ENCODE measurements at places on chromosomes 5 and 9. TPM values are rescaled to one million over a fixed set of nuclear protein-coding genes. Genes with fewer than 3 reads are reported as not detected.
A peak's percentile ranks its signal among the peaks of the same experiment; 100 is the strongest.

DNA sequence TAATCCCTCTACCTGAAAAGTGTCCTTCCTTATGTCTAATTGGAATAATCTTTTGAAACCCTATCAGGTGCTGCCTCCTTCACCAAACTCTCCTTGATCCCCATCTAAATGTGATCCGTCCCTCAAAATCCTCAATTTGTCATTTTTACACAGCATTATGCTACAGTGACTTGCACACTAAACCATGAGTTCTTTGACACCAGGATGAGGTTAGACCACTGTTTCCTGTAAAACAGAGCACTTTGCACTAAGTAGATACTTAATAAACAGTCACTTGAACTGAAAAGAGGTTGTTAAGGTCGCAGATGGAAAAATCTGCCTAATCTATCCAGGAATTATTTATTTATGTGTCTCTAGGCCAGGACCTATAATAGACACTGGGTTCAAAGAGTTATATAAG lies 44.2 kb upstream of the TLX3 start:
- no peak for DNase-seq

GRCh38 chr5:2276101-2276500 lies 393.4 kb upstream of the IRX4 start:
- DNase-seq = peak; percentile 7

- DNase-seq = no peak
Observed at GRCh38 chr5:9197881-9198260, 348.0 kb downstream of the SEMA5A start.

- DNase-seq = no peak
Observed at GRCh38 chr5:127299678-127300077, 9.1 kb downstream of the MEGF10 start.

- DNase-seq = no peak
Observed at GRCh38 chr5:41275813-41276512, 62.6 kb upstream of the C6 start.

The LOX gene
- total RNA-seq = 8.4 TPM

DNA sequence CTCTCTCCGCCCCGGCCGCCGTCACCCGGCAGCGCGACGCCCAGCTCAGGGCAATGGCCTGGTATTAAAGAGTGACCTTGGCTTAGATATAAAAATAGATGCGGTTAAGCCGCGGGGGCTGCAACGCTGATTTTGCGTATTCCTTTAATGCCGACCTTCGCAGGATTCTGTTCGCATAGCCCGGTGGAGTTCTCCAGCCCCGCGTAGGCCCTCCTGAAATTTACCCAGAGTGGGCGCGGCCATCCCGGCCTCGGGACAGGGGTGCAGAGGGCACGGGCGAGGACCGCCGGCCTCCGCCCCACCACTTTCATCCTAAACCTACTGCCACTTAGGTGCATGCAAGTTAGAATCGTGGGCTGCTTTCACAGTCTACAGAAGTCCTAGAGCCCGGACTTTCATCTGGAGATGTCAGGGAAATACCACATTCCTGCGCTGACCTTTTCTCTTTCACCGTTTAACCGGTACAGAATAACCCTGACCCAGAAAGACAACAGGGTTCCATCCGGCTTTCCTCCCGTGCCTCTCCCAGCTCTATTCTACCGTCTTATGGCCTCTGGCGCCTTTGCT lies 492 bp upstream of the FAM169A start:
- DNase-seq = no peak

DNA sequence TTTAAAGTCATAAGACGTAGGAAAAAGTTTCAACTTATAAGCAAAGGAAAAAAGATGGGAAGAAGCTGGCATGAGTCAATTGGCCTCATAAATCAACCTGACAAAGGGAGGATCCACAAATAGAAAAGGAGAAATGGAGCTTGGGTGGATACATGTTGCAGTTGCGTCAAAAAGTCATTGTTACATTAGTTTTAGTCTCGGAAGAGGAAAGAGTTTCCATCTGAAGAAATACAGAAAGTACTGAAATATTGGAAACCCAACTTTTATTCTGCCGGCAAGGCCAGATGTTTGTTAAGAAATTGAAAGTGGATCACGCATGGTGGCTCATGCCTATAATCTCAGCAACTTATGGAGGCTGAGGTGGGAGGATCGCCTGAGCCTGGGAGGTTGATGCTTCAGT lies 11.3 kb upstream of the TIMD4 start:
- DNase-seq = no peak

GRCh38 chr9:135937521-135938489 lies 23.4 kb downstream of the UBAC1 start:
- no peak for DNase-seq

The PCDHB4 gene
- total RNA-seq = 5.3 TPM

The CCDC183 gene
- total RNA-seq = 0.71 TPM

- no peak for DNase-seq
Observed at GRCh38 chr5:143347698-143348344, 55.7 kb downstream of the NR3C1 start.

The MARCOL gene
- not detected for total RNA-seq

- DNase-seq = no peak
Observed at GRCh38 chr5:137696481-137696880, 39.4 kb downstream of the KLHL3 start.

- DNase-seq = no peak
Observed at GRCh38 chr5:150502106-150502505, 5.8 kb upstream of the NDST1 start.

DNA sequence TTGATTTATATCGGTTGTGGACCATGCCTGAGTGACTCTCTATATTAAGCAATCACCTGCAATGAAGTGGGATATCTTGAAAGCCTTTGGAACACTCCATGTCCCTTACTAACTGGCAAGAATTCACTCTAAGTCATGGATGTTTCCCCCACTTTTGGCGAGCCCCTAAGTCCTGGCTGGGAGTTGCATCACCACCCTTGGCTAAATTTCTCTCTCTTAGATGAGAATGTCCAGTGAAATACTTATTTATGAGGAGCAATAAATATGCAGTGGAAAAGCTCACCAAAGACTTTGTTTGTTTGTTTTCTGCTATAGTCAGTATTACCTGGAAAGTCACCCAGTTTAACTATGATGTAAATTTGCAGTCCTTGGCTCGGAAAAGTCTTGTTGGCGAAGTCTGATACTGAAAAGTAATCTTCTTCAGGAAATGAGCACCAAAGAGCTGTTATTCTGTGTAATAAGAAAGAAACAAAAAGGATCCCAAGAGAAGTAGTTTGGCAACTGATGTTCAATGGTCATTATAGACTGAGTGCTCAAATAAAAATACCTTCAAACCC lies 333.8 kb downstream of the DMRT2 start:
- no peak for DNase-seq

GRCh38 chr5:151106043-151106442 lies 25.2 kb upstream of the TNIP1 start:
- no peak for DNase-seq

The WWC1 gene
- total RNA-seq = not detected

DNA sequence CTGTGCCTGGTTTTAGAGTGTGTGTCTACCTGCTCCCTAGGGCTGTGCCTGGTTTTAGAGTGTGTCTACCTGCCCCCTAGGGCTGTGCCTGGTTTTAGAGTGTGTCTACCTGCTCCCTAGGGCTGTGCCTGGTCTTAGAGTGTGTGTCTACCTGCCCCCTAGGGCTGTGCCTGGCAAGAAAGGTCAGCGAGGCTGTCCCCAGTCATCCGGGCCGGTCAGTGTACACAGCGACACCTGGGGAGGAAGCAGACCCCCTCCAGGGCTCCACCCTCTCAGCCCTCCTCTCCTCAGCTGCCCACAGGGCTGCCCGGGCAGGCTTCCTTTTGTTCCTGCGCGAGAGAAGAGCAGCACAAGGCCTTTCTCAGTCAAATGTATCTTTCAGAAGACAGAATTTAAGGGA lies 4.1 kb downstream of the NRARP start:
- DNase-seq = no peak

DNA sequence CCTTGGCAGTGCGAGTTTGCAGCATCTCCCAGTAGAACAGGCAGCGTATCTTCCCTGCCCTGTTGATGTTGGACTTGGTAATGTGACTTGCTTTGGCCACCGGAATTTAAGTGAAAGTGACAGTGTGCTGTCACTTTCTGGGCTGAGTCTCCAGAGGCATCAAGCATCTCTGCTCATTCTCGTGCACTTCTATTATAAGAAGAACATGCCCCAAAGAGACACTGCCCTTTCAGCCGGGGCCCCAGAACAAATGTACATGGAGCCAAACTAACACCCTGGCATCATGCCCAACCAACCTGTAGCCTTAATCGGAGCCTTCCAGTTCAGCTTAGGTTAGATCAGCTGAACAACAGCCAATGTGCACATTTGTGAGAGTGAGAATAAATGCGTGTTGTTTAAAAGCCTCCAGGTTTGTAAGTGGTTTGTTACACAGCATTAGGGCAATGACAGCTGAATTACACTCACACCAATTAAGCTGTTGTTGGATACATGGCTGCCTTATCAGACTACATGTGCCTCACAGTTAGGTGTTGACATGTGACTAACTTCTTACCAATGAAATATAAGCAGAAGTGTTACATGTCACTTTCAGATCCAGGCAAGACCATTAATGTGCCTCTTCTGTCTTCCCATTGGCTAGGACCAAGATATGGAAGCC lies 22.1 kb upstream of the FRMD3 start:
- no peak for DNase-seq

The ZNF483 gene
- total RNA-seq = 22.7 TPM

DNA sequence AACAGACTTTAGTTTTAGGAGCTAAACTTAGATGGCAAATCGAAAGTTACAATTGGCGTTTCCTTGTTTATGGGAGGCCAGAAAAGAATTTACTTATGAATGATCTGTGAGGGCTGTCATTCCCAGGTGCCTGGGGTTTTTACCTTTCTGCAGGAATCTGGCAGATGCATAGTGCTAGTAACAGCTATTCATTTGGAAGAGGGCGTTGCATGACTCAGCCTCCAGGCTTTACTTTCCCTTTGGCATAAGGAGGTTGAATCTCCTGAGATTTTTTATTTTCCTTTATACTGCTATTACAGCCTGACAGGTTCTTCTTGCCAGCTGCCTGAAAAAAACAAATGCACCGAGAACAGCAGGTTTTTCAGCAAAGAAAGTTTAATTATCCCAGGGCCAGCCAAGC lies 30.0 kb downstream of the CARD6 start:
- no peak for DNase-seq

The TMEM267 gene
- total RNA-seq = 15.0 TPM

DNA sequence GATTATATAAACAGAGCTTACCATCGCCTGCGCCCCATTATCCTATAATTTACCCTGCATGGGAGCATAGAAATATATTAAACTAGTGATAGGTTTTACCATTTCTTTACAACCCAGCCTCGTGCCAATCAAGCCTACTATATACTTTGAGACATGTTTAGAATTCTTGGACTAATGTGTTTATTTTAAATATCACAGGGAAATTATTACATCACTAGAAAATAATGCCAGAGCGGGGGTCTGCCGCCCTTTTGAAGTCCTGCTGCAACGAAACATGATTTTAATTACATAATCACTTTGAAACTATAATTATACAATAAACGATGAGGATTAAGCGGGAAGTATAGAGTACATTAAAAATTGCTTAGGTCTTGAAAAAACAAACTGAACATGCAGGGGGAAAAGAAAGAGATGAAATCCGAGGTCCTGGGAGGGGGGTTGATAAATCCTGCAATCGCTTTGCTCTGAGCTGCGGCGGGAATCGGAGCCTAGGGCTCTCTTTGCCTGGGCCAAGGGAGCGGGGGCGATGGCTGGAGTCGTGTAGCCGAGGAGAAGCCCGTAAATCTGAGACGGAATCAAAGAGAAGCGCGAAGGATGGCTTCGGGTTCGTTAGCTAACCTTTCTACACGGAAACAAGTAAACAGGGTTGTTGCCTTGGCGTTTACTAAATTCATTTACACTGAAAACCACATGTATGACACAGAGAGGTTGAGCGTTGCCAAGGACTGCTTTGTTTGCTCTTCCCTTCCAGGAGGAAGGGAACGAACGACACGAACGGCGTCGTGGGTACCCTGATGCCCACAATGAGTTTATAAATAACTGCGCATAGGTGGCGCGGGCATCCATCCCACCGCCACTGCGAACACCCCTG lies 127.6 kb downstream of the TMEM174 start:
- DNase-seq = no peak

DNA sequence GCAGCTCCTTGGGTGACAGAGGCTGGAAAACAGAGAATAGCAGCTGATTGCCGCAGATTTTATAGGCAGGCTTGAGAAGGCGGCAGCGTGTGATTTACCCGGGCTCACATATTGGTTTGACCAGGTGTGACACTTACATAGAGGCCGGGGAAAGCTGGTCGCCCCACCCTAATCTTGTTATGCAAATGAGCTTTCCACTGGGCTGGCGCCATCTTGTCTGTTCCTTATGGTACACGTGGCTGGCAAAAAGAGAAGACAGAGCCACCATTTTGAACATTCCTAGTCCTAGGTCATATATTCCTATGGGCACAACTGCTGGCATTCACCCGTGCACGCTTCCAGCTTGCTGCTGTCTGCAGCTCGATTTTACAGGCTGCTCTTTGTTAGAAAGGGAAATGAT lies 11.3 kb upstream of the SPZ1 start:
- no peak for DNase-seq

The ZNF454 gene
- total RNA-seq = 2.9 TPM

DNA sequence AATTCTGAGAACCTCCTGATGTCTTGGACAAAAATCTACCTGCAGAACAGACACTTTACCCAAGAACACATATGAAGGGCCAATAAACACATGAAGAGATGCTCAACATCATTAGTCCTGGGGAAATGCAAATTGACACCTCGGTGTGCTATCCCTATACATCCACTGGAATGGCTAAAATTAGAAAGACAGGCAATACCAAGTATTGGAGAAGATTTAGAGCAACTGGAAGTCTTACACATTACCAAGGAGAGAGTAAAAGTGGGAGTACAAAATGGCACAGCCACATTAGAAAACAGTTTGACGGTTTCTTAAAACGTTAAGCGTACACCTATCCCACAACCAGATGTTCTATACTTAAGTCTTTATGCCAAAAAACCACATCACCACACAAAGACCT lies 3.3 kb upstream of the TDRD7 start:
- DNase-seq = no peak

The FBN2 gene
- total RNA-seq = 0.55 TPM

The CYLC2 gene
- total RNA-seq = not detected

The FAM219A gene
- total RNA-seq = 10.2 TPM

DNA sequence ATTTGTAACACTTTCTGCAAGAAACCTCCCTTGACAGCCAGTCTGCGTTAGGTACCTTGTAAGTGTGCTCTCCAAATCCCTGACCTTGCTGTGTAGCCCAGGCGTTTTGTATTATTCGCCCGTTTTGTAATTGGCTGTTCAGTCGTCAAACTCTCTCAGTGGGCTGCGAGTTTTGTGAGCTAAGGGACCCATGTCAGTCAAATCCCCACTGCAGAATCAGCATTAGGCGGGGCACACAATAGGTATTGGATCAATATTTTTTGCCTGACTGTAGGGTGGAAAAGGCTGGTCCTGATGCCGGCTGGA lies 665 bp downstream of the DNAJC18 start:
- DNase-seq = peak; percentile 48

The WHRN gene
- total RNA-seq = 5.4 TPM

- no peak for DNase-seq
Observed at GRCh38 chr5:89827960-89828359, 581.6 kb downstream of the CETN3 start.

The PKD2L2 gene
- total RNA-seq = not detected

DNA sequence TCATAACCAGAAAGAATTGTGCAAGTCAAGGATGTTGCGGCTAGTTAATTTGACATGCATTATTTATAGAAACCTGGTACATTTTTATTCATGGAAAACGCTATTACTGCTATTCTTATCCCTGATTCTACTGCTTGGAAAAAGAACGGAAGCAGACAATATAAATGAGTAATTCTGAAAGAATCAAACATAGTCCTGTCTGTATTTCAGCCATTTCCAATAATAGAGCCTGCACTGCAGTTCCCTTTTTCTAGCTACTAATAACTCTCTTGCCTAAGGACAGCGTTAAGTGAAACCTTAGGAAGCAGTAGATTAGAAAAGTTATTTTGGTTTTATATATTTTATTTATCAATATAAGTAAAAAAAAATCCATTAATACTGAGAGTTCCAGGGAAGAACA lies 414.9 kb downstream of the CYLC2 start:
- DNase-seq = no peak
